ENCODE measurements at places on chromosomes 5 and 9. TPM values are rescaled to one million over a fixed set of nuclear protein-coding genes. Genes with fewer than 3 reads are reported as not detected.

The SPZ1 gene
- total RNA-seq = not detected

DNA sequence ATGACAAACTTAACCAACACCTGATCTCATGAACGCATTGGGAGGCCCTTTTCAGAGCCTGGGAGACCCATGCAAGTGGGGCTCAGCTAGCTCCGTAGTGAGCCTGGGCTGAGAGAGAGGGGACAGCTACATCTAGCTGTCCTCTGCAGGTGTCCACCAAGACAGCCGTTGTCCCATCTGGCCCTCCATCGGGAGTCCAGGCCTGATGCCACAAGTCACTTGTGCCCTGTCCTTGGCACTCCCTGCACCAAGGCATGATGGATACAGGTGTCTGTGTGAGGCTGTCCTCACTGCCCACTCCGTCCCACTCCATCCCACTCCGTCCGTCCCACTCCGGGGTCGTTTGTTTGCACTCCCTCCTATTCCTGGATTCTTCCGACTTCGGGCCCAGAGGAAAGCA lies 2.5 kb upstream of the EDF1 start:
- DNase-seq = no peak

GRCh38 chr9:121226175-121226574 lies 24.5 kb upstream of the RAB14 start:
- DNase-seq = no peak

The SPACA9 gene
- 9.3 TPM for total RNA-seq

The CD72 gene
- total RNA-seq = 5.5 TPM

The CCL27 gene
- total RNA-seq = not detected

The SH3RF2 gene
- 3.0 TPM for total RNA-seq

Measured in sciatic nerve (tissue), 2 donors.